ENCODE measurements at places on chromosomes 7 and 10.
A peak's percentile ranks its signal among the peaks of the same experiment; 100 is the strongest.

GRCh38 chr7:148962823-148963582 lies 65.3 kb downstream of the PDIA4 start:
- no peak for DNase-seq

DNA sequence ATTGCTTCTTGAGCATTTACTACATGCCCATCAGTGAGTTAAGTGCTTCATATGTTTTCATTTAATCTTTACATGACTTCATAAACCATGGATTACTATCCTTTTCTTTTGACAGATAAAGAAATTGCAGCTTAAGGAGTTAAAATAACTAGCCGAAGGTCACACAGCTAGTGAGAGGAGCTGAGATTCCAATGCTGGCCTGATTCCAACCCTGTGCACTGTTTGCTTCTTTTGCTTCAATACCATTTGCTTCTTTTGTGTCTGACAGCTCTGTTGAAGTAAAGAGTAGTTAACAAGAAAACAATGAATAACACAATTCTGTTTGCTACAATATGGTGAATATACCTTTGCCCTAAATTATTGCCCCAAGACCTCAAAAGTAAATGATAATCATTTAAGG lies 132.4 kb downstream of the GRM3 start:
- no peak for DNase-seq

DNA sequence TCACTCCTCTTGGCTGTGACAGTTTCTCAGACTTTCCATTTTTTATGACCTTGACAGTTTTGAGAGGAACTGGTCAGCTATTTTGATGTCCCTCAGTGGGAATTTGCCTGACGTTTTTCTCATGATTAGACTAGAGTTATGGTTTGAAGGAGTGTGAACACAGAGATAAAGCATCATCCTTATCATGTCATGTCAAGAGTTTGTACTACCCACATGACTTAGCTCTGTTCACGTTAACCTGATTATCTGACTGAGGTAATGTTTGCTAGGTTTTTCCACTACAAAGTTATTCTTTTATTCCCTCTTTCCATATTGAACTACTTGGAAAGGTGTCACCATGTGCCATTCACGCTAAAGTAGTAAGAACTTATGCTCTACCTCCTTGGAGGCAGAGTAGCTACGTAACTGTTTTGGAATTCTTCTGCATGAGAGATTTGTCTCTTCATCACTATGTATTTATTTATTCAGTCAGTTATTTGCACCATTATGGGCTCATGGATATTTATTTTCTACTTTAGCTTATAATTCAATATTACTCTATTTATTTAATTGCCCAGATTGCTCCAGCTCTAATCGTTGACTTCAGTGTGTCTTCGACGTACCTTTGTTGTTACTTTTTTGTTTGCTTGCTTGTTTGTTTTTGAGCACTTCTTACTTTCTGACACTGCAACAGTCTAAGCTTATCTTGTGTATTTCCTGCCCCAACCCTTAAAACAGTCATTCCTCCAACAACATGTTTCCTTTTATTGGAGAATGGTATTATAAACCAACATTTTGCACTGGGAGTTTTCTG lies 50.4 kb downstream of the CPED1 start:
- DNase-seq = no peak

- DNase-seq = no peak
These were observed 383.8 kb upstream of the ZMIZ1 start for GRCh38 chr10:78684947-78685346.

- DNase-seq = no peak
These were observed 18.3 kb upstream of the RHEB start for GRCh38 chr7:151537818-151538561.

DNA sequence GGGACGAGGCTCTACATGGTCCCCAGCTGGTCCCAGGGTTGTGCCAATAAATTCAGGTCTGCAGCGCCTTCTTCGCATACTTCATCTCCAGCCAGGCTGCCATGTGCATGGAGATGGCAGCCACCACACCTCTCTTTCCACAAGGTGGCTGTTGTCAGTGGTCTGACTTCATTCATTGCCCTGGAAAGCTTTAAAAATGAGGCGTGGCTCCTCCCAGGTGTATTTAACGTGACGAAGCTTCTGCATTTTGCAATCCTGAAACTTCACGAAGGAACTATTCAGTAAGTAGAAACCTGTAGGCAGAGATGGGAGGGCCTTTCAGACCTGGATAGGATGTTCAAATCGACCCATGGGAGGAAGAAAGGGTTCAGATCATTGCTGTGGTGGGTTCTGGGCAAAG lies 53.7 kb downstream of the PFKFB3 start:
- no peak for DNase-seq

- DNase-seq = no peak
These were observed 23.6 kb downstream of the UBE2D1 start for GRCh38 chr10:58358314-58358933.

DNA sequence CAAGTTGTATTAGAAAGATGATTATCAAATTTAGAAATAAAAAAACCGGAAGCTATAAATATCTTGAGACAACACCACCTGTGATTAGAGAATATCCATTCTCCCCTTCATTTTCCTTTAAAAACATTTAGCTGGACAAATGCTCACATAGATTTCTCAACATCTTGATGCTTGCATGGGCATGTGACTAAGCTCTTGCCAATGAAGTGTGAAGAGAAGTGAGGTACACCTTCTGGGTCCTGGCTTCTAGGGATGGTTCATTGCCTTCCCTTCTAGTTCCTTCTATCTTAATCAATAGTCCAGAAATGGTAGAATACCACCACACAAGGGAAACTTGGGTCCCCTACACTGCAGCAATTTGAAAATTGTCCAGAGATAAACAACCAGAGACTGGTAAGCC lies 41.0 kb downstream of the WAPL start:
- no peak for DNase-seq

DNA sequence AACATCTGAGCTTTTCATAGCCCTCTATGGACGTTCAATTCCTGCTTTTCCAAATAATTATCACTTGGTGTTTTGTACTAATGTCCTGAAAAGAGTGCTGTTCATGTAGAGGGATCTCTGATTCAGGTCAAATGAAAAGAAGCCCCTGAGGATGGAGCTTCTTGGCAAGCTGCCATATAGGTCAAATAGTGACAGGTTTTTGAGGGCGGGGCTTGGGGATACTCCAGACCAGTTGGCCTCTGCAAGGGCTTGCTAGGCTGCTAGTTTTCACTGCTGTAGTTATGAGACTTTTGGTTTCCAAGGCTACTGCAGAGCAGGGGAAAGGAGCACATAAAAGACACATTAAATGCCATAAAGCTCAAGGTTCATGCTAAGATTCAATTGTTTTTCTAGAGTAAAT lies 257.2 kb upstream of the CACNA2D1 start:
- DNase-seq = no peak

- no peak for DNase-seq
These were observed 101.2 kb downstream of the DYNC2I1 start for GRCh38 chr7:158957510-158957906.

DNA sequence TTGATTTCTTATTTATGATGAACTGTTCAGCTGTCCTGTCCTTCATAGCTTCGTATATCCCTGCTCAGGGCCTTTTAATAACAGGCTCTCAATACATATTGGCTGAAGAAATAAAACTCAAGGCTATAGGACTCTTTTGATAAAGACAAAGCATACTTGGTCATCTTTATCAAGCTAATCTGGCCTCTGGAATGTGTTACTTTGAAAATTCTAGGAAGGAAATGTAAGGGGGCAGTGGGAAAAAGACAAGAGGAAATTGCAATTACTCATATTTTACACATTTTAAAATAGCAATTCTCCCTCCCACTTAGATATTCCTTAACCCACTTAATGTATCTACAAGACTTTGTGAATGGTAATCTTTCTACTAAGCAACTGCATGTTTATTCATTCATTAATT lies 94.3 kb downstream of the OSBPL3 start:
- no peak for DNase-seq

DNA sequence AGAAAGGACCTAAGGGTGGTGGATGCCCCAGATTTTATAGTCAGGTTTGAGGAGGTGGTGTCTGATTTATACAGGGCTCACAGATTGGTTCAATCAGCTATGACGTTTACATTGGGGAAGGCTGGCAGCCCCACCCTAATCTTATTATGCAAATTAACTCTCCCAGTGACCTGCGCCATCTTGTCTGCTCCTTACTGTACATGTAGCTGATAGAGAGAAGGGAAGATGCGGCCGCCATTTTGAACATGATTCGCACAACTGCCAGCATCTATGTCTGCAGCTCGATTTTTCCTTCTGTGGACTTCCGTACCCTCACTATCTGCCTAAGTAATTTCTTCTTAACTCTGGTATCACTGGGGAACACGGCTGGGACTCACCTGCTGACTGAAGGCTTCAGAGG lies 619.0 kb upstream of the DPP6 start:
- no peak for DNase-seq

- no peak for DNase-seq
These were observed 110.6 kb downstream of the TACC2 start for GRCh38 chr10:122099562-122099961.

DNA sequence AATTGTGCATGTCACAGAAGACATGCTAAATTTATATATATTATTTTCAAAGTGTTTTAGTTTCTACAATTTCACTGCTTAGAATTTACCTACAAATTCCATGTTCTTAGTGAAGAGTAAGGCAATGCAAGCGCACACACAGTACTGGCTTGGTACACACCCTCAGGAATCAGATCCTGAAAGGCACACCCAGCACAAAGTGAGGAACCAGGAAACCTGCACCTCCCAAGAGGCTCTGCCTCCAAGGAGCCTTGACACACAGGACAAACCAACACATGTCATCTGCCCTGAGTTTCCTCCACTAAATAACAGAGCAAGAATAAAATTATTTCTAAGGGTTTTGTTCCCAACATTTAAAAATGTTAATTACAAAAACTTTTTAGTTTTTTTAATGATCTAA lies 156.2 kb downstream of the PARD3 start:
- DNase-seq = no peak

DNA sequence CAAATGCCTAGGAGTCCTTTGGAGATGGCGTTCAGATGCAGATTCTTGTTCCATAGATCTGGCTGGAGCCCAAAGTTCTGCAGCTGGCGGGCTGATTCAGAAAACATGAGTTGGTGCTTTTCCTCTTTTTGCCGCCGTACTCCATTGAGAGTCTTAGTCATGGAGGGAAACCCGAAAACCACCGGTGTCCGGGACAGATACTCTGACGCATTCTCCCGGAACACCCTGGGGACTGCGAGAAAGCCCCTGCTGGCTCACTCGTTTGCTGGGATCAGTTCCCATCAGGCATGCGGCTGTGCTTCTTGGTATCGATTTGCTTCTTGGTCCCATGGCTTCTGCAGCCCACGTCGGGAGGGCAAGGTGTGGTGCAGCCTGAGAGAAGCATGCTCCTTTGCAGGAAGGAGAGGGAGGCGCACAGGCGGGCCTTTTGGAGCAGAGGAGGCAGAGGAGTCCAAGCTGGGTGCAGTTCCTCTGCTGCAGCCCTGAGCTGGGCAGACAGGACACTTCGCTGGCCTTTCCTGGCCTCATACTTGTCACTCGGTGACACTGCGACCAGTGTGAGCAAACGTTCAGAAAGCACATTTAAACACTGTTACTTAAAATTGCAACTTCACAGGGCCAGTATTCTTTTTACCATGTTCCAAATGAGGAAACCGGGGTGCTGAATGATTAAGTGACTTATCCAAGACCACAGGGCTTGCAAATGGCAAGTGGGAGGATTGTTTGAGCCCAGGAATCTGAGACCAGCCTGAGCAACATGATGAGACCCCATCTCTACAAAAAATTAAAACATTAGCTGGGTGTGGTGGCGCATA lies 30.6 kb upstream of the PFKFB3 start:
- peak; percentile 60 for DNase-seq

- no peak for DNase-seq
These were observed 17.1 kb upstream of the GTPBP4 start for GRCh38 chr10:971150-971542.

DNA sequence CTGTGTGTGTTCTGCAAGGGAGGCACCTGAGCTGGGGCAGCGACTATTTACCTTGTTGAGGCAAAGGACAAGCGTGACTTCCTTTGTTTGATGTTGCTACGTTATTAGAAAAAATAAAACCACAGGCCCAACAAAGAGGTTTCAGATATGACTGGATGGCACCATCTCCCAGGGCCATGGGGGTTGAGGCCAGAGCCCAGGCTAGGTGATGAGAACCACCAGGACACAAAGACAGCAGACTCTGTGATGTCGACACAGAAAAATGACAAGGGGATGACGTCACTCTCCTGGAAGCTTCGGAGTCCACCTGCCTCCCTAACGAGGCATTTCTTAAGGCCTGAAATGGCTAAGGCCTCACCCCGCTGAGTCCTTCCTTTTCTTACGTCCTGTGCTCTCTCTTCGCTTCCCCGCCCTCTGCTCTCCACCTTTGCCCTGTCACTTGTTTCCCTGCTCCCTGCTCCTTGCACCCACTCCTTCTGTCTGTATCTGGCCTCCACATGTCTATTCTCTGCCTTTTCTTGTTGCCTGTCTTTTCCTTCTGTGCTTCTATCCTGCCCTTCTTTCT lies 83.0 kb upstream of the ADRB1 start:
- no peak for DNase-seq

- DNase-seq = no peak
These were observed 38.6 kb upstream of the ZMIZ2 start for GRCh38 chr7:44709945-44710596.

DNA sequence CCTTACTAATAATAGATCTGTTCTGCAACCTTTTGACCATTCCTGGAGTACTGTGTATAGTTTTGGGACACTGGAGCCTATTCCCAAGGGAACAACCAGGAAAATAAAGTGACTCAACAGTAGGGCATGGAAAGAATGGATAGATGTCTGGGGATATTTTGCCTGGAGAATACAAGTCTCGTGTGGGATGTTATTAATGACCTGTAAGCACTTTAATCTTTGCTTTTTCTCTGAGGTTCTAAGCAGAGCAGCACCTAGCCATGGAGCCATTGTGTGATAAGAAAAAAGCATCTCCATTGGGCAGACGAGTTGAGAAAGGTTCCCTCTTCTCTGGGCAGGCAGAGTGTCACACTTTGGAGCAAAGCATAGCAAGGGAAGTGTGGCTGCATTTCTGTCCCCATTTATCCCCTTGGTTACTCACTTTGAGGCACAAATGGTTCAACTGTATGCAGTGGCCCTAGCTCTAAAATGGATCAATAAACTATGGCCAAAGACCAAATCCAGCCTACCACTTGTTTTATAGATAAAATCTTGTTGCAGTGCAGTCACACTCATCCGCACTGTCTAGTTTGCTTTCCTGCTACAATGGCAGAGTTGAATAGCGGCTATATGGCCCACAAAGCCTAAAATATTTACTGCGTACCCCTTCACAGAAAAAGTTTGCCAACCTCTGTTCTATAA lies 21.0 kb upstream of the CCDC71L start:
- no peak for DNase-seq

GRCh38 chr10:74328388-74328787 lies 177.4 kb downstream of the ADK start:
- no peak for DNase-seq

- DNase-seq = no peak
These were observed 101.0 kb downstream of the GSAP start for GRCh38 chr7:77315182-77315591.

Measured in nucleus accumbens (tissue), 56 donors.